ENCODE measurements at places on chromosomes 4 and X.

DNA sequence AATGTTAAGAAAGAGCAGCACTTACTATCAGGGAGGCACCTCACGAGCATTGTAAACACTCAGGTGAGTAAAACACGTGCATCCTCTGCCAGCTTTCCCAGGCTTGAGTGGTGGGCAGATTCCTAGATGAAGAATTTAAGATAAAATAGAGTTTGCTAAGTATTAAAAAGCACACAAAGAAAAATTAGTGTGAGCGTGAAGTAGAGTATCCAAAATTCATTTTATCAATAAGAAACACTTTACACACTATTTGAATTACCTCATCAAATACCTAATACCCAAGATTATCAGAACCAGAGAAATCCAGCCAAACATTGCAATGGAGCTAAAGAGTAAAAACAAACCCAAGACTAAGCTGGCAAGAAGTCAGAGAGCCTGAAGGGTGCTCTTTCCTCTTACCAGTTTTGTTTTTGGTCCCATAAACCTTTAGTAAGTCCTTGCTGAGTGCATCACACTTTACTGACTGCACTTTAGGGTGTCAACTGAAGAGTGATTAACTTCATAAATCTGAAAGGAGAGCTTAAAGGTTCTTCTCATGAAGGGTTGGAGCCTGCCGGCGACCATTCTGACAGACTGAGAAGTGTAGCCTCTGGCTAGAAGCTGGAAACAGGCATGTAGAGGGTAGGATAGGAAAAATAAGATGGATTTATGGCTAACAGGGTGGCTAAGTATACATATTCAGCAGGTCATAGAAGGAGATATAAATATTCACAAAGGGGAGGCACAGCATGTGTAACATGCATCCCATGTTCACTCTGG lies 151.1 kb downstream of the SLC7A11 start:
- peak; percentile 59 for DNase-seq

GRCh38 chr4:79439489-79439888 lies 31.5 kb upstream of the GK2 start:
- DNase-seq: no peak

- DNase-seq: no peak
Observed at GRCh38 chr4:47088298-47088697, 56.9 kb downstream of the GABRB1 start.

DNA sequence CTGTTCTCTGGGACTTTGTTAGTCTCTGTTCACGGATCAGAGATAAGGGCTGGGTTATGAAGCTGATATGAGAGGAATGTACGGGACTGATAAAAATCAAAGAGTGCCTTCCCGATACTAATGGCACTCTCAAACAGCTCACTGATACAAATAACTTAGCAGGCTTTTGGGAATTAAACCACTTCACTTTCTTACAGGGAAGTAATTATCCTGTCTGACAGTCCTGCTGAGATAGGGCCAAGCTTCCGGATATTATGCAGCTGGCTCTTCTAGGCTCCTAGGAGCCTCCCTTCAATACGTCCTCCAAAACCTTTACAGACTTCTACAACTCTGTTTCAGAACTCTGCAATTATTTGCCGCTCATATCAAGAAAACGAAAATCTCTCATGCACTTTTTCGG lies 418.0 kb downstream of the NLGN4X start:
- no peak for DNase-seq

DNA sequence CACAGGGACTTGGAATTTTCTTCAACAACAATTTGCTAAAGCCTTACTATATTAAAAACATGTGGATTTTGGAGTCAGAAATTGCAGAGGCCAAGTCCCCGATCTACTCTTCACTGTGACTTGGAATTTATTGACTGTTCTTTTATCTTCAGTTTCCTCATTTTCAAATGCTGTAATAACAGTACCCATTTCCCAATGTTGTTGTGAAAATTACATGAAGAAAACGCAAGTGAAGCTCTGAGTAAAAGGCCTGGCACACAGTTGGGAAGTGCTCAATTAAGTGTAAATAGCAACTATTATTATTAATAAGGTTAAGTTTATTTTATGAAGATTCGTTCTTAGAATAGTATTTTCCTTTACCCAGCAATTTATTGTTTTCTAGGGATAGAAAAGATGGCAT lies 15.7 kb downstream of the STBD1 start:
- no peak for DNase-seq

GRCh38 chr4:3836756-3837601 lies 70.8 kb downstream of the ADRA2C start:
- DNase-seq: no peak

- no peak for DNase-seq
Observed at GRCh38 chr4:156109943-156110900, 156.6 kb upstream of the CTSO start.

DNA sequence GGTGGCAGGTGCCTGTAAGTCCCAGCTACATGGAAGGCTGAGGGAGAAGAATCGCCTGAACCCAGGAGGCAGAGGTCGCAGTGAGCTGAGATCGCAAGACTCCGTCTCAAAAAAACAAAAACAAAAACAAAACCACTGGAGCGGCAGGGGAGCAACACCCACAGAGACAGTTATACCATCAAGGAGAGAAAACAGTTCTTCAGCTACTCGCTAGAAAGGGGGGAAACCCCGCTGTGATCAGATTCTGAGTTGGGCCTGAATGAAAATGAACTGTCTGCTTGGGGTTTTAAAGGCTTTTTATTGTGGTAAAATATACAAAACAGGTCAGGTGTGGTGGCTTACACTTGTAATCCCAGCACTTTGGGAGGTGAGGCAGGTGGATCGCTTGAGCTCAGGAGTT lies 16.8 kb upstream of the IRAK1 start:
- DNase-seq: no peak

GRCh38 chr4:107939307-107939706 lies 8.0 kb downstream of the CYP2U1 start:
- no peak for DNase-seq

GRCh38 chrX:4382273-4382672 lies 668.8 kb upstream of the PRKX start:
- DNase-seq: no peak
